ENCODE measurements at places on chromosomes 3 and 15.

GRCh38 chr3:66923969-66924368 is 74.1 kb upstream of the KBTBD8 start:
- no peak for DNase-seq

DNA sequence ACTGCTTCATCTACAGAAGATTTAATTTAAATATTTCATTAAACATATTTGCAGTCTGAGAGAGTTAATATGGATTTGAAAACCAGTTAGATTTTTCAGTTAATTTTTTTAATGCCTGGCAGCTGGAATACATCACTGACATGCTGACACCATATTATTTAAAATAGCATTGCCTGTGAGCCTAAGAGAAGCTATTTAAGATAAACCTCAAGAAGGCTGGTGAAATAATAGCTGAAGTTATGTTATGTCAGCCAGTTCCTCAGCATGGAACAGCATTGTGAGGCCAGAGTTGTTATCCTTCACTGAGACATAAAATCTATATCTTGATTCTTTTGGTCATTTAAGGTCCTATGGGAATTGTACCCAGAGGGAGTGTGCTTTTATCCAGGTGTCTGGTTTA is 705.2 kb downstream of the NAALADL2 start:
- no peak for DNase-seq

GRCh38 chr15:89673165-89673512 is 6.0 kb downstream of the PLIN1 start:
- DNase-seq = no peak

DNA sequence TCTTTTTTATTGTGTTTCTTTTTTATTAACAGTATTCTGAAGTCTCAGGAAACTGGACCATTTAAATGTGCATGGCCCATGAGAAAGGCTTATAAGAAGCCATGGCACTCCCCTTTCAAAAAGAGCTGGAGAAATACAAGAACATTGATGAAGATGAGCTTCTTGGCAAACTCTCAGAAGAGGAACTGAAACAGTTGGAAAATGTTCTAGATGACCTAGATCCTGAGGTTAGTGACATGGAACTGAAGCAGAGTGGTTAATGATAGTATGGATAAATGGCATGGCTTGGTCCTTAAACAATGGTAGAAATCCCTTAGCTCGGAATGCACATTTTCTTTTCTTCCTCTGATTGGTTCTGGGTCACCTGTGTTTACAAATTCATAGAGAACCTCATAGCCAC is 14.9 kb downstream of the TMOD2 start:
- no peak for DNase-seq

DNA sequence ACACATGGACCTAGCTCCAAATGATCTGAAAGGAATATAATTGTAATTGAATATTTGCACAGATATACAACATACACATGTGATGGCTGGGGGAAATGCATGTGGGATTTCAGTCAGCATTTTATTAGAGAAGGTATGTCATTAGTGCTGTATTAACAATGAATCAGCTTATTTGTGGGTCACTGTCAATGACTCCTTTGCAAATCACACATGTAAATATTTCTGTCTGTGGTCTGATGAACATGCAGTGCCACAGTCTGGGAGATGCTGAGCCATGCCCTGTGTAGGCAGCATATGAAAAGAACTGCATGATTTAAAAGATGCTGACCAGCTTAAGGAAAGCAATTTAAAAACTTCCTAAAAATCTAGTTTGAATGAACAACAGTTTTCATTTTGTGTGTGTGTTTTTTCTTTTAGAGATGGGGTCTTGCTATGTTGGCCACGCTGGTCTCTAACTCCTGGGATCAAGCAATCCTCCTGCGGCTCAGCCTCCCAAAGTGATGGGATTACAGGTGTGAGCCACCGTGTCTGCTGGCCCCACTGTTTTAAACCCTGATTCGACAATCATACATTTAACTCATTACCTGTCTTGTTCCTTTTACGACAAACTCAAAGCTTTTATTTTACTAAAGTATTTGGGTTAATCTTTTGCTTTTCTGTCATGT is 803 bp upstream of the B3GNT5 start:
- no peak for DNase-seq

GRCh38 chr3:190644766-190645165 is 130.9 kb downstream of the IL1RAP start:
- no peak for DNase-seq

DNA sequence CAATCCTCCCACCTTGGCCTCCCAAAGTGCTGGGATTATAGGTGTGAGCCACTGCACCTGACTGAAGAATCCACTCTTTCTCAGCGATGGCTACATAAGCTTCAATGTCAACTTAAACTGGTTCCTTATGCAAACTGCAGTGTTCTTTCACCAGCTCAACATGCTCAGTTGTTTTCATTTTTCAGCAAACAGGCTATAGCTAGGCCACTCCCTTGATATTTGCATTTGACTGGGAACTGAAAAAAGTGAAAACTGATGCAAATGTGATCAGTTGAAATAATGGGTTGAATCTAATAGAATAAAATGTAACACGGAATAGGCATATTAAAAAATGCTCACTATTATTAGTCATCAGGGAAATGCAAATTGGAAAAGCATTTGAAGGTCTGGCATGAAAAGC is 74.2 kb upstream of the GCNT3 start:
- DNase-seq = no peak

- no peak for DNase-seq
Measured at GRCh38 chr3:162555761-162556160, 1059.2 kb downstream of the OTOL1 start.

GRCh38 chr3:13634151-13634550 is 85.2 kb downstream of the FBLN2 start:
- DNase-seq = no peak

DNA sequence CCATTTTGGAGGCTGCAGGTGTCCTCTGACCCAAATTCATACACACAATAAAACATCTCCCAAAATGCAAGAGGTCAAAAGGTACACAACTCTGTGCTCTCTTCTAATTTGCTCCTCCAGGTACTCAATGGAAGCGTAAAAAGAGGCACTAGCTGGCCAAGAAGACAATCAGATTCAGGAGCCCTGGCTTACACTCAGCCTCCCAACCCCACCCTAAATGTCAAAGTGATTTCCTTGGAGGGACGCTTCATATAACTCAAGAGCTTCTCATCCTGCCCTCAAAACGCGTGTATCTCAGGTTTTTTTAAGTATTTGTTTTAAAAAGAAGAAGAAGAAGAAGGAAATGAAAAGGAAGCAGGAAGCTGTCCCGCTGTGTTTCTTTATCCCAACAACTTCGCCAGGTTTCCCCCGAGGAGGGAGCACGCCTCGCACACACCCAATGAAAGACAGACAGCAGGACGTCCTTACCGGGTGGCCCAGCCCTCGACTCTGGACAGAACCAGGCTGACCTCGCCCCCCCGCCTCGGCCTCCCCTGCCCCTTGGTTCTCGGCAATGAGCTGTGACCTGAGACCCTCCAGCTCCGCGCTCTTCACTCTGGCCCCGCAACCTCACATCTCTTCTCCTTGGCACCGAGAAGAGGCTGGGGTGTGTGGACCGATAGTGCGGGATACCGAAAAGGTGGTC is 620.7 kb upstream of the ZNF385D start:
- no peak for DNase-seq

- DNase-seq = no peak
Measured at GRCh38 chr3:13015286-13016082, 57.7 kb downstream of the IQSEC1 start.

DNA sequence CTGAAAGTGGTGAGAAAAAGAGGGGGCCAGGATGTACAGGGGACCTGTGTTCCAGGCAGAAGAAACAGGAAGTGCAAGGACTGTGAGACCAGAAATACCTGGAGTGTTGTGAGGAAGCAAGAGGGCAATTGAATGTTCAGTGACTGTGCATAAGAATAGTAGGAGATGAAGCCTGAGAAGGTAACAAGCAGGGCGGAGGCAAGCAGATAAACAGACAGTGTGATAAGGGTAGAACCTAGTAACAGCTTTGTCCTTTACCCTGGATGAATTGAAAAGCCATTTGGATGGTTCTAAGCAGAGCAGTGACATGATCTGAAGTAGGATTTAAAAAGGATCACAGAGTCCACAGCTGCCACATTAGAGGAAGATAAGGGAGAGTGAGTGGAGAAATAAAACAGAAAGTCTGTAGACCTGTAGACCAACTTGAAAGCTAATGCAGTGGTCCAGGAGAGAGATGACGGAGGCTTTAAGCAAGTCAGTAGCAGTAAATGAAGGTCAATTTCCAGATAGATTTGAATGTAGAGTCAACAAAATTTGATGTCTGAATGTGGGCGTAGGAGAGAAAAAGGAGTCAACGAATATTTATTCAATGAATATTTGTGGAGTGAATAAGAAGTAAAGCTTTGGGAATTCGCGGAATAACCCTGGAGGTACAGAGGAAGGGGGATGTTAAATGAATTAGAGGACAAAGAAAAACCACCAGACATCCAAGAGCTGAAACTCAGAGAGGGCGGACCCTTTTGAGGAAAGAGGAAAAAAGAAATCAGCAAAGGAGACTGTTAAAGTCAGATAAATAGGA is 4.2 kb upstream of the PLOD2 start:
- DNase-seq = no peak

DNA sequence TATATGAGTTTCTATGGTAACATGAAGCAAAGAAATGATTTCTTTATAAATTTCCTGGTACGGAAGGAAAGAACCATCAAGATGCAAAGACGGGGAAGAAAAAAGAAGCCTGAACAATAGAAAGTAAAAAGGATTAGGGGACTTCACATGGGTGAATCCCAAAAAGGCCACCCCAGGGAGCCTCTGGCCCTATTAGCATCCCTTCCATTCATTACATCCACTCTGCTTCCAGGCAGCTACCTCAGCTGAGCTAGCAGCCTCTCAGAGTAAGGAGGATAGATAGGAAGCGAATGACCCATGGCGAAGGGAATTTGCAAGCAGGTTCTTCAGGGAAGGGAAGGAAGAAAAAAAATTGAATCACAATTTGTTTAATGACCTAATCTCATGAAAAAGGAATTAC is 81.6 kb downstream of the GABRB3 start:
- no peak for DNase-seq

DNA sequence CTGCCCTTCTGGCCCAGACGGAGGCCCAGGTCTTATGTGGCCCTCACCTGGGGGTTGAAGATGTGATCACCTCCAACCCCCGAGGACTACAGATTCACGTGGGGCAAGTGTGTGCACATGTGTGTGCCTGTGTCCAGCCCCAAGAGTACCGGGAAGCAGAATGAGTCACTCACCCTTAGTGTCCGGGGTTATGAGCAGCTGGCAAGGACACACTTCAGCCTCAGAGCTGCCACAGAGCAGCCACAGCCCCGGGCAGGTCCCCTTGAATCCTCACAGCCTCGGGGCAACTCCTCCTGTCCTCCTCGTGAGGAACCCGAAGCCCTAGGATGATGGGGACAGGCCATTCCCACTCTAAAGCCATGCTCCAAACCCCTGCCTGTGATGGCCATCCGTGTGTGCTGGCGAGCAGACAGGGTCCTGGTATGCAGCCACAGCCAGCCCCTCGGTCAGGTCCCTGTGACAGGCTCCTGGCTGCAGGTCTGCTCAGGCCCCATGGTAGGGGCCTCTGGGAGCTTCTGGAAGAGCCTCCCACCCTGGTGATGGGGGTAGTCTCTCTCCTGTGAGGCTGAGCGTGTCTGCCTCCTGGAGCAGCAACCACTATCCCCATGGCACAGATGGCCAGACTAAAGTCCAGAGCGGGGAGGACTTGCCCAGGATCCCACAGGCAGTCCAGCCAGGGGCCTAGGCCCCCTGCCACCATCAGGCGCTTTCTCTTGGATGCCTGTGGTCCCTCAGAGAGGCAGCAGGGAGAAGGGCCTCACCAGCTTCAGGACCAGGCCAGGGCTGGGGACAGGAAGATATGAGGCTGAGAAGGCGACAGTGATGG is 852 bp downstream of the STAB1 start:
- DNase-seq = peak; percentile 79

DNA sequence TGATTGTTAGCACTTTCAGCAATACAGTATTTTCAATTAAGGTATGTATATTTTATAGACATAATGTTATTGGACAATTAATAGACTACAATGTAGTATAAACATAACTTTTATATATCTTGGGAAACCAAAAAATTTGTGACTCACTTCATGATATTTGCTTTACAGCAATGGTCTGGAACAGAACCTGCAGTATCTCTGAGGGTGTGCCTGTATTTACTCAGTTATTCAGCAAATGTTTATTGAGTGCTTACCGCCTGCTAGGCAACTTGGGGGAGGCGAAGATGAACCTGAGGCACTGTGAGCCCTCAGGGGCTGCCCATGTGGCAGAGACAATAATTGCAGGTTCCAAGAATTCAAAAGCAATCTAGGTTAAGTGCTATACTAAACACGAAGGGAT is 144.8 kb downstream of the GABRB3 start:
- DNase-seq = no peak

- peak; percentile 31 for DNase-seq
Measured at GRCh38 chr15:95018888-95019545, 787.7 kb downstream of the MCTP2 start.

DNA sequence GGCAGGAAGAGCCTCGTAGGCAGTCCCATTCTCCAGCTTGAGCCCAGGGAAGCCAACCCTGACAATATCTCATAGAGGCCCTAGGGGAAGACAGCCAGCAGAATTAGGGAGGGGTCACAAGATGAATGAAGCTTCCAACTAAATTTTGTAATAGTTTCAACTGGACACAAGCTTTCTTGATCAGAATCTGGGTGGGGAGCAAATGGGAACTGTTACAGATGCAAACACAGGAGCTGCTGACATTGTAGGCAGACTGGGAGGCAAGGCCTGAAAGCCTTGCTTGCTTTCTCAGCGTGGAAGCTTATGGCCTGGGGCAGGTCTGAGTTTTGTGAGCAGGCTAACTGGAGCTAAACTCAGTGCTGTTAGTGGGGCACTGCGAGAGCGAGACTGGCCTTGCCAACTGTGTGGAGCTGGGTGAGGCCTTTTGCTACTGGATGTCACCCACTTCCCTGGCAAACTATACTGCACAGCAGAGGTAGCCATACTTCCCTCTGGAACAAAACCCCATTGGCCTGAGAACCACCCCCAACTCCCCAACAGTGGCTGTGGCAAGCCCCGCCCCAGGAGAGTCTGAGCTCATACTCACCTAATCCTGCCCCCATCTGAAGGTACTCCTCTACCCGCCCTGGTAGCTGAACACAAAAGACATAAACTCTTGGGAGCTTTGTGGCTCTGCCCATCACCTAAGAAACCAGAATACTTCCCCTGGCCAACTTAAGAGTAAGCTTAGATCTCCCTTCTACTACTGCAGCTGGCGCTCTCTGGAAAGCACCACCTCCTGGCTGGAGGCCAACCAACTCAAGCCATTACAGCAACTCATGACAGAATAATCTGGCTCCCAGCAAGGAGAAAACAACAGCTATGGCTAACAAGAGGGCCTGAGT is 42.9 kb downstream of the CFAP20DC start:
- DNase-seq = peak; percentile 23
